ENCODE measurements at places on chromosomes 11 and 22.

GRCh38 chr11:13713982-13714381 is 45.5 kb downstream of the FAR1 start:
- DNase-seq = no peak

- no peak for DNase-seq
Observed at GRCh38 chr11:133917921-133918607, 38.7 kb downstream of the IGSF9B start.

DNA sequence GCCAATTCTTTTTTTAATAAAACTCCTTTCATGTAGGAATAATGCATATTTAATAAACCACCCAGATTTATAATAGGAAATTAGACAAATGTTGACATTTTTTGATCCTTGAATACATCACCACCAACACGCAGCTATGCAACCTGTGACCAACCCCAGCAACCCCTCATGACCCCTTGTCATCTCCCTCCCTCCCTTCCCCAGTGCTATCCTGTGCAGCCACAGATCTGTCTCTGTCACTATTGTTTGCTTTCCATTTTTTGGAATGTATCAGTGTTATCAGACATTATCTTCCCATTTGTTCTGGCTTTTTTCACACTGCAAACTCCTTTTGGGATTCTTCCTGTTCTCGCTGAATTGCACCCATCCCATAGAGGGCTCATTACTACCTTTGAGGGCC is 114.1 kb downstream of the VPREB1 start:
- DNase-seq = no peak

DNA sequence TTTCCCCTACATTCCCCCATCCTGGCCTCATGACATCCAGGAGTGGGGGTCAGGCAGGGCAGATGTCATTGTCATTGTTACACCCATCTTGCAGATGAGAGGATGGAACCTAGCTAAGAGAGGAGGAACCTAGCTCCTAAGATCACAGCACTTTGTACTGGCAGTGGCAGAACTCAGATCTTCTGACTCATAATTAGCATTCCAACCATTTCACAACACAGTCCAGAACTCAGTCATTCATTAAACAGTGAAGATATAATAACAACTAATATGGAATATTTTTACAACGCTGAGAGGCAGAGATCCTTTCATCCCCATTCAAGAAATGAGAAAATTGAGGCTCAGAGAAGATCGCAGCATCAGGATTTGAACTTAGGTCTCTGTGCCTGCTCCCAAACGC is 127.8 kb downstream of the CHST1 start:
- no peak for DNase-seq

- no peak for DNase-seq
Observed at GRCh38 chr11:16082095-16083055, 274.0 kb downstream of the SOX6 start.

GRCh38 chr11:75558939-75559843 is 2.9 kb upstream of the SERPINH1 start:
- DNase-seq = no peak

GRCh38 chr11:11045156-11045930 is 187.5 kb upstream of the ZBED5 start:
- no peak for DNase-seq

DNA sequence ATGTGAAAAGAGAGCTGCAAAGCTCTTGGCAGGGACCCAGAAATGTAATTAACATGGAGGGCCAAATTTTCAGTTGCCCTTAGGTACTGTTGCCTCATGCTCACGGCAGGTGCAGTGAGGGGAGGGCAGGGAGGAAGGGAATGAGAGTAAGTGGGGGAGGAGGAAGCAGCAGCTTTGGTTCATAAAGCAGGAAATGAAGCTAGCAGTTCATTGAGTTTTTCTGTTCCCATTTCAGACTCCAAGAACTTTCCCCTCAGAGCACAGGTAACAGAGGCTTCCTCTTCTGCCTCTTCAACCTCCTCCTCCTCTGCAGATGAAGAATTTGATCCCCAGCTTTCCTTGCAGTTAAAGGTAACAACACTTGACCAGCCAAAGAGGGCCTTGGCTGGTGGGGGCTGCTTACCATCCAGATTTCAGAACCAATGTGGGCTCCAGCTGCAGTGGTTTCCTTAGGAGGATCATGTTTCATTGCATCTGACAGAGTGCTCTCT is 57.9 kb upstream of the PARVA start:
- no peak for DNase-seq

DNA sequence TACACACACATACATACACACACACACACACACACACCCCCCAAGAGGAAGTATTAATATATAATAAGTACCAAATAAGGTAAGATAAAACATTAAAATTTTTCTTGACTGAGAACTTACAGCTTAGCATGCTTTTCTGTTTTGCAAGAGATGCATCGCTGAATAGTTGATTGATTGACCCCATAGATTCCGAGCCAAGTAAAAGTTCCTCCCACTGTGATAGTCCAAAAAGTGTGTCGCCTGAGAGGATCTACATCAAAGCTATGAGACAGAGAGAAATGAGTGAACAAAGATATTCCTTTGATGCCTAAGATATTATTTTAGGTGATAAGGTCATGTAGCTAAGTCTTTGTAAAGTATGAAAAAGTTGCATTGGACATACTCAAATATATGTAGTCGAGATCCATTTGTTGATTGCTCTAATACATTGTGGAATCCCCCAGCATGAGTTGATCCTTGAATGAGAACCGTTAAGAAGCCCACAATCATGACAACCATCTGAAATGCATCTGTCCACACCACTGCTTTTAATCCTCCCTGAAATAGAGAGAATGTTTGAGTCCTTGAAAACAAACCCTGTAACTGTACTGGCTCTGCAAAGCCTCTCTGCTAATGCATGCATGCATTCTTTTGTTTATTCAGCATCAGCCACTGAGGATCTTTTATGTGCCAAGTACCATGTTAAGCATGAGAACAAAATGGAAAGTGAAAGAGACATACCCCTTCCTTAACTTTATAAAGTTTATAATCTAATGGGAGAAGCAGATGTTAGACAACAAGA is 18.3 kb downstream of the SLC5A12 start:
- no peak for DNase-seq

DNA sequence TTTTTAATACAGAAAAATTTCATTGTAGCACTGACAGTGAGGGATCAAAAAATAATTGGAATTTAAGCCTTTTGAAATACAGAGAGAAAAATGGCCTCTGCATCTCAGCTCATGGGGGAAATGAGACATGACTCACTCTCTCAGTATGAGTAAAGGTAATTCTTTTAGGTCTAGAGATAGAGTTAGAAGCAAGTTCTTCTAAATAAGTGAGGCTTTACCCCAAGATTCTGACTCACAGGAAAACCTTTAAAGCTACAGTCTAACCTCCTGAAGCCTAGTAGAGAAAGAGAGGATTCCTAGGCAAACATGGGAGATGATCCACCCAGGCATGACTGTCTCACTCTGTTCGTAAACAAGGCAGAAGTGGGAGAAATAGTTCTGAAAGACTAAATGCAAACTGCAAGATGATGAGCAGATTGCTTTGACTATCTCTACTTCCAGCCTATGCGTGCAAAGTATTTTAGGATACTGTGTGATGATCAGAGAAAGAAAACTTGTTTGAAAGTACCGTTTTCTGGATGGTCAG is 1003.3 kb upstream of the CCDC90B start:
- DNase-seq = no peak

GRCh38 chr11:1785749-1786413 is 22.2 kb upstream of the CTSD start:
- no peak for DNase-seq

- DNase-seq = no peak
Observed at GRCh38 chr11:861105-861479, 18.4 kb downstream of the TSPAN4 start.

DNA sequence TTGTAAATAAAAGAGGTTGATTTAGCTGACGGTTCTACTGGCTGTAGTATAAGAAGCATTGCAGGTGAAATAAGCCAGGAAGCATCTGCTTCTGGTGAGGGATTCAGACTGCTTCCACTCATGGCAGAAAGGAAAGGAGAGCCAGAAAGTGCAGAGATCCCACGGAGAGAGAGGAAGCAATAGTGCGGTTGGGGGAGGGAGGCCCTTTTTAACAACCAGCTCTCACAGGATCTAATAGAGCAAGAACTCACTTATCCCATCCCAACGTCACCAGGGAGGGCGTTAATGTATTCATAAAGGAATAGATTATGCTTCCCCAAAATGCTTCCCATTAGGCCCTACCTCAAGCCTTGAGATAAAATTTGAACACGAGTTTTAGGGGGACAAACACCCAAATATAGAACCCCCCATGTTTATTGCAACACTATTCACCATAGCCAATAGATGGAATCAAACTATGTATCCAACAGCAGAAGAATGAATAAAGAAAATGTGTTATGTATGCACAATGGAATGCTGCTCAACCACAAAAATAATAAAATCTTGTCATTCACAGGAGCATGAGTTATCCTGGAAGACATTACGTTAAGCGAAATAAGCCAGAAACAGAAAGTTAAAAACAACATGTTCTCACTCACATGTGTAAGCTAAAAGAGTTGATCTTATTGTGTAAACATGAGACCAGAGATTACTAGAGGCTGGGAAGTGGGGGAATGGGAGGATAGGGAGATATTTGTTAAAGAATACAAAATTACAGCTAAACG is 908.3 kb upstream of the ANO3 start:
- DNase-seq = no peak

- DNase-seq = no peak
Observed at GRCh38 chr11:34970033-34970432, 53.6 kb downstream of the PDHX start.

GRCh38 chr11:69684651-69685050 is 9.5 kb upstream of the LTO1 start:
- no peak for DNase-seq

DNA sequence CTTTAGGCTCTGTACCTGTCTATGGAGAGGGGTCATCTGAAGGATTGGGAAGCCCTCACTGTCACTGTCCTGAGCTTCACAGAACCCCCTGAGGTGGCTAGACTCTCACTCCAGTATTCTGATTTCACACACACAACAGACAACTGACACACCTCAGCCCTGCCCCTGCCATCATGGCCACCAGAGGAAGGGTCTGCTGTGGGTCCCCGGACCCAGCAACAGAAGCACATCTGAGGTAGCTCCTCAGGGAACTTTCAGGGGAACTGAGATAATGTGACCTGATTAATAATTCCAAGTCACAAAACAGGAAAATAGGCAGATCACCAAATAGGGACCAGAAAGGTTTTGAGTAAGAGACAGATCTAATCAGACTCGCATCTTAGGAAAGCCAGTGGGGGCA is 7.5 kb upstream of the C22orf39 start:
- no peak for DNase-seq

GRCh38 chr11:49208006-49208721 is at the start of gene FOLH1:
Gene FOLH1, minus strand, starts transcription at chr11:49208602. Its CDS starts 193 bp downstream, at chr11:49208409.
- DNase-seq = no peak

DNA sequence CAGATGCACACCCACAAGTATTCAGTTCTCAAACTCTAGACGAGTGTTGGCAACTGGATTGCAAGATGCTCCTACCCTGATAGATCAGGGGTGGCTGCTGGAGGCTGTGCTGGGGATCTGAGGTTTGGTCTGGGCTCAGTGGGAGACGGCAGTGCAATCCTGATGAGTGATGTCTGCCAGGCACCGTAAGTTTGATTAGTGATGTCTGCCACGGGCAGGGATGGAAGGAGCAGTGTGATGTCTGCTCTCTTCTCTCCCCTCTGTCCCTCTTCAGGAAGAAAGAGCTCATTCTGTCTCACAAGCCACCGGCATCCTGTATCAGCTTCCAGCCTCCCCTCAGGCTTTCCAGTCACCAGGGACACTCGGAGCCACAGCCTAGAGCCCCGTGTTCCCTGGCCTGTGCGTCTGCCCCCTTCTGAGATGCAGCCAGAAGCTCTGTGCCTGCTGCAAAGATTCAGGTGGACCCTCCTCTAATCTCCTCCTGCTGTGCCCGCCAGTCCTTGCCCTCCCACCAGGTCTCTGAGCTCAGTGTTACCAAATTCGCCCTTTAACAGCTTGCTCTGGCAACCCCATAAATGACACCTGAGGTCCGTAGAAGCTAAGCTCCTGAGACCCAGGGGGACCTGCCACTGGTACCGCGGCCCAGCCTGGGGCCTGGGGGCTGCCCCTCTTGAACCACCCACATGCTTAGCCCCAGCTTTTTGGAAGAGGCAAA is 19.9 kb downstream of the TP53I11 start:
- DNase-seq = no peak

DNA sequence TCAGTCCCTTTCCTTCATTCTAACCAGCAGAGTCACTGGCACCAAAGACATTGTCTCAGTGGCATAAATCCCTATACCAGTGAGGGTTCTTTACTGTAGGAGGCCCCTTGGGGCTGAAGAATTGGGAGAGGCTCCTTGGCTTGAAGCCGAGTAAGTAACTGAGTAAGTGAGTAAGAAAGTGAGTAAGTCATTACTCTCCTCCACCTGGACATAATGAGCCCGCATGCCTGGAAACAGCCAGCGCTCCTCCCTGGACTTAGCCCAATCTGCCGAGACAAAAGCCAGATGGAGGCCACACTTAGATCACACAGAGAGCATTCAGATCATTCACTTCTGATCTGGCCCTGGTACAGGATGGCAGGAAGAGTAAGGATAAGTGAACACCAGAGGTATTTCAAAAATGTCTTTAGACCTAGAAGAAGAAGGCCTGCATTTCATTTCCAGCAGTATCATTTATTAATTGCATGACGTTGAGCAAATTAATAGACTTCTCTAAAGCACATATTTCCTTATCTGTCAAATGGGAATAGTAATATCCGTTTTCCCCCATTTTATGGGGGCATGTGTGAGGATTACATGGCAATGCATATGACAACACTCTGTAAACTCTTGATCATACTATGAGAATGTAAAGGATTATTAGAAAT is 8.2 kb upstream of the MICAL3 start:
- DNase-seq = no peak

- no peak for DNase-seq
Observed at GRCh38 chr22:46041642-46042041, 64.7 kb upstream of the WNT7B start.

GRCh38 chr11:19650467-19650866 is 62.2 kb upstream of the NAV2 start:
- DNase-seq = no peak

DNA sequence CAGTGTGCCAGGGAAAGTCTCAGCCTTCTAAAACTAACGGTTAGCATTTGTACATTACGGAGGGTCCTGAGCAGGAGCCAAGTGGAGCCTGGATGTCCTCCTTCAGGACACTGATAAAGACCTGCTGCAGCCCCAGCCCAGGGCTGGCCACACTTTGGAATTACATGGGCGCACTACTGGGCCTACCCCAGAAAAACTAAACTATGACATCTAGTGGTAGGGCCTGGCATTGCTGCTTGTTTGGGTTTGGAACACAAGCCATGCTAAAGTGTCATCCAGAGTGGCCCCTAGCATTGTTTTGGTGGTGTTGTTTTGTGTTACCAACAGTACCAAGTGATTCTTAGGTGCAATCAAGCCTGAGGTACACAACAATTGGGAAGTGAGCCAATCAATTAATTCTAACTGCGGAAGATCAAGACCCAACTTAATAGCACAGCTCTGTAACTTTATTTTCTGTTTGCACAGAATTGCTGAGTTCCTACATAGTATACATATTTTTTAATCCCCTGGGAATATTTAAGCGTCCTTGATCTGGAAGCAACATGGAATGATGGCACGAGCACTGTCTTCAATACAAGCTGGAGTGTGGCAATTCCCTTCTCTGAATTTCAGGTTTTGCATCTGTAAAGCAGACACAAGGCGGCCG is 340.7 kb downstream of the LARGE1 start:
- DNase-seq = no peak

GRCh38 chr11:120974965-120975364 is 48.9 kb upstream of the TBCEL start:
- no peak for DNase-seq

- peak; percentile 21 for DNase-seq
Observed at GRCh38 chr11:46120346-46121300, 631 bp downstream of the PHF21A start.

All from activated gamma-delta T cell (primary cell).